ENCODE measurements at places on chromosomes 7 and 10.

- no peak for DNase-seq
Measured at GRCh38 chr10:24579906-24580305, 143.8 kb downstream of the ARHGAP21 start.

GRCh38 chr10:22810643-22811465 lies 96.5 kb upstream of the PIP4K2A start:
- DNase-seq, result no peak

- no peak for DNase-seq
Measured at GRCh38 chr10:11673346-11674280, 62.2 kb upstream of the USP6NL start.

DNA sequence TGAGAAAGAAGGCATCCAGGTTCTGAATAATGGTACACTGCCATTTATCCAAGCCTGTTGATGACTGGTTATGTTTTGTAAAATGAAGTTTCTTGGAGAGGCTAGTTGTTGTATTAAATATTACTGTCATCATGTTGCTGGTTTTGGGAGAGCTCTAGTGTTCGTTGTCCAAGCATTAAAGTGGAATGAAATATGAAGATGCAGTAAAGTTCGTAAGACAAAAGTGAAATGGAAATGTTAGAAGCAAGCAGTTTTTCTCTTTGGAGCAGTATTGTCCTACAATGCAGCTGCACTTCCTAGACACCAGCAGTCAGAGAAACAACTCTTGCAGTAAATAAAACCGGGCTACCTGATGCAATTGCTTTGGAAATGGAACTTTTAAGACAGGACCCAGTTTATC lies 156.8 kb upstream of the FZD1 start:
- no peak for DNase-seq

DNA sequence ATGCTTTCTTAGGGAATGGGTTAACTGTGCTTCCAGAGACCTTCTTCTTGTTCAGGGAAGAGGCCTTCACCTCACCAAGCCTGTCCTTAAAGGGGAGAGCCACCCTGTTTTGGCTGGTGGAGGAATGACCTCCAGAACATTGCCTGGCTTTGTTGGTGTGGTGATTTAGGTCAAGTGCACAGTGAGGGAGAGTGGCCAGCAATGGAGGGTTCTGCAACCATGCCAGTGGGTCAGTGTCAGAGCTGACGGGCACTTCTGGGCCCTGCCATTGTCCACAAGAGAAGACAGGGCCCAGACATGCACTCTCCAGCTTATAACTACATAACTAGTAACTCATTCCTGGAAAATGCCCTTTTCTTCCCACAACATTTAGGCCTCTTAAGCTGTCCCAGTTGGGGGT lies 238.5 kb upstream of the AKR1E2 start:
- no peak for DNase-seq

GRCh38 chr10:110859206-110859972 lies 12.3 kb upstream of the PDCD4 start:
- no peak for DNase-seq

DNA sequence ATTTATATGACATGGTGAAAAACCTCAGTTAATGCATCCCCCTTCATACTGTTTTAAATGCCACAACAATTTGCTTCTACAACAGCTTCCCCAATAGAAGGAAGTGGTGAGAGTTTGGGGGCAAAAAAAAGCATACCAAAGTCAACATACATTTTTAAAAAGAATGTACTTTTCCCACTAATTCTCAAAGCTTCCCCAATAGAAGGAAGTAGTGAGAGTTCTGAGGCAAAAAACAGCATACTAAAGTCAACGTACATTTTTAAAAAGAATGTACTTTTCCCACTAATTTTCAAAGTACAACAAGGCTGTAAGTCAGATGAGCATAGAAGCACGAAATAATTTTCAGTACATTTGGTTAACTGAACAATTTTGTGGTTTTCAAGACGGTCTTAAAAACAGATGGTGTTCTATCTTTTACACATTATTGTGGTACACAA lies 24.0 kb downstream of the WASL start:
- DNase-seq, result no peak

- no peak for DNase-seq
Measured at GRCh38 chr10:124921261-124921660, 20.7 kb upstream of the ZRANB1 start.

DNA sequence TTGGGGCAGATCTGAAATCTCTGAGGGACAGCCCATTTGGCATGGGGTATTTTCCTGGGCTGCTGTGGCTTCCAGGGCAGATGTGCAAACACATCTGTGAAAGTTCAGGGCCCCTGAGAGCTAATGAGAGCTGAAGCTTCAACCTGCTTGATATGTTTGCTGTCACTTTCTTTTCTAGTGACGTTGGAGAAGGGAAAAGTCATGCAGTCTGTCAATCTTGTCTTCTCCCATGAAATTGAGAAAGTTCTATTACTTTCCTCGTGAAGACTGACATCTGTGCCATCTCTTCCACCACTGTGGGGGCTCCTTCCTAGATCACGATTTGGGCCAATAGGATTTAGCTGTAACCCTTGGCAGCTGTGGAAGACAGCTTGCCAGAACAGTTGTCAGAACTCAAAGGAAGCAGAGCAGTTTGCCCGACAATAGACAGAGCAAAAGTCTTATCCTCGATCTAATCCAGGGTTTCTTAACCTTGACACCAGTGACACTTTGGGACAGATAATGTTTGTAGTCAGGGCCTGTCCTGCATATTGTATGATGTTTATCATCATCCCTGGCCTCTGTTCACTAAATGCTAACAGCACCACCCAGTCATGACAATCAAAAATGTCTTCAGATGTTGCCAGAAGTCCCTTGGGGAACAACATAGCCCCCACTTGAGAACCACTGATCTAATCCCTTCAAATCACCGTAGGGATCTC lies 586.5 kb downstream of the LRMDA start:
- no peak for DNase-seq

DNA sequence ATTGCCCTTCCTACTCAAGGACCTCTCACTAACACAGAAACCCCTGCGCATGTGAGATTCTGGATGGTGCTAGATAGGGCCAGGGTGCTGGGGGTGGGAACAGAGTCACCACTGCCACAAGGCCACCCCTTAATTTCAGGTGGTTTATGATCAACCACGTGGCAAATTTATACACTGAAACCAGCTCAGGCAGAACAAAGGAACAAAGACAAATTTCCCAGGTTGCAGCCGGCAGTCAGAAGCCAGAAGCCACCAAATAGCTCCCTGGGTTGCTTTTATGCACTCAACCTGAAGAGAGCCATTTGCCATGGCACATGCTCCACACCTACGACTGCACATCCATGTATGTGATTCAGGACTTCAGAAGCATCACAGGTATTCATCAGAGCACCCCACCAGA lies 2.5 kb downstream of the VOPP1 start:
- no peak for DNase-seq

DNA sequence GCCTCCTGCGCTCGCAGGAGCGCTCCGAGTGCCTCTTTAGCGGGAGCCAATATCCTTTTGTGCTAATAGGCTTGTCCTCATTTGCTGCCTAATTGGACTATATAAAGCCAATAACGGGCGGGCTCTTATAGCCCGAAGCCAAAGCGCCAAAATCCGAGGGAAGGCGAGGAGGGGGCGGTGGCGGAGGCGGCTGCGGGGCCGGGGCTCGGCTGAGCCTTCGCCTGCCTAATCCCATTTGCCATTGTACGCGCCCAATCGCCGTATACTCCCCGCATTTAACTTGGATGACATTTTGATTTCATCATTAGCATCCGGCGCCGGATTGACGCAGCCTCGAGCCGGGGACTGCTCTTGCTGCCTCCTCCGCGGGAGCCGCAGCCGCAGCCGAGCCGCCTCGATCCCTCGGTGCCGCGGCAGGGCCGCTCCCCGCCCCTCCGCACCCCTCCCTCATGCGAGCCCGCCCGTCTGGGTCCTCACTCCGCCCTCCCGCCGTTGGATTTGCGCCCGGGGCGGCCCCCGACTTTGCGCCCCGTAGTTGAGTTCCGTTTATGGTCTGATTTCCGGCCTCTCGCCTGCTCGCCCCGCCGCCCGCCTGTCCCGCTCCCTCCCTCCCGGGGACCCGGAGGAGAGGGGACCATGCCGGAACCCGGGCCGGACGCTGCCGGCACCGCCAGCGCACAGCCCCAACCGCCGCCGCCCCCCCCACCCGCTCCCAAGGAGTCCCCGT lies at the start of gene HMX3:
Gene HMX3, plus strand, starts transcription at position 556 of the 727 bp plus-strand sequence. Its CDS starts 81 bp downstream, at position 637.
- DNase-seq, result no peak

DNA sequence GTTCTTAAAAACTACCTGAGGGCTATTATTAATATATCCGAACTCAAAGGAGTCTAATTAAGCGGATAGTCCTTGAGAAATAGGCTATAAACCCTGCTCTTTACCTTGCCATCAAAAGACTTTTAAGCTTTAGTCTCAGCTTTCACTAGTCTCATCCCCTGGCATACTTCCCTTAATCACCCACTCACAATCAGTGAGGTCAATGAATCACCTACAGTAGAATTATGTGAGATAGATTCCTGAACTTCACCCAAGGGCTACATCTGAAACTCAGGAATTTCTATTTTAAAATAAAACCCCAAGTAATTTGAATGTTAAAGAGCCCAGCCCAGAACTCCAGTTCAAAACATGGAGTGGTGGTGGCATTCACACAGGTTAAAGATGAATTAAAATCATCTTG lies 108.7 kb downstream of the ETV1 start:
- no peak for DNase-seq

GRCh38 chr10:34687434-34688210 lies 127.5 kb downstream of the PARD3 start:
- no peak for DNase-seq

GRCh38 chr7:51279391-51280023 lies 37.1 kb downstream of the COBL start:
- DNase-seq, result no peak

DNA sequence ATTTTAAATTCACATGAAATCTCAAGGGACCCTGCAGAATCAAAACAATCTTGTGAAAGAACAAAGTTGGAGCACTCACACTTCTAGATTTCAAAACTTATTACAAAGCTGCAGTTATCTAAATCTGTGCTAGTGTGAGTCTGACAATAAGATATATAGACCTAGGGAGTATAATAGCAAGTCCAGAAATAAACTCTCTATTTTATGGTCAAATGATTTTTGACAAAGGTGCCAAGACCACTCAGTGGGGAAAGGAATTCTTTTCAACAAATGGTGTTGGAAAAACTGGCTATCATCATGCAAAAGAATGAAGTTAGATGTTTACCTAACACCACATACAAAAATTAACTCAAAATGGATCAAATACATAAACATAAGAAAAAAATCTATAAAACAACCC lies 68.2 kb downstream of the TFEC start:
- DNase-seq, result no peak

DNA sequence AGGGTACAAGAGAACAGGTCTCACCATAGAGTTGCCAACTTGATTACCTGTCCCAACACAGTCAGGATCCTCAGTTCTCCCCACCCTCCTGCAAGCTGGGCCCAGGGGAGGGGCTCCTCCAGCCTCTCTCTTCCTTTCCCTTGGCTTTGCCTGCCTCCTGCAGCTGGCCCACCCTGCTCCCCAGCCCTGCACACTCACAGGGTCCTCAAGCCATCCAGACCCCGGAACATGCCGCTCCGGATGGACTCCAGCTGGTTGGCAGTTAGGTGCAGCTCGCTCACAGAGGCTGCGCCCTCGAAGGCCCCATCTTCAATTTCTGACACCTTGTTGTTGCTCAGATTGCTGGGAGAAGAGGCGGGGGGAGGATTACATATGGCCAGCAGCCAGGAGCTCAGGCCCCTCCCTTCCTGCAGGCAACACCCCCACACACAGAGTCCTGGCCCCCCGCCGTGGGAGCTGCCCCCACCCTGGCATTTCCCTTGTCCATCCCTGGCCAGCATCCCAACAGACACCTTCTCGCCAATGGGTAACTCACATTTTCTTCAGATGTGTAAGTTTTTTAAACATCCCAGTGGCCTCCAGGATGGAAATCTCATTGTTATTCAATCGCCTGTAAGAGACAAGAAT lies 139.2 kb downstream of the SLIT1 start:
- no peak for DNase-seq

DNA sequence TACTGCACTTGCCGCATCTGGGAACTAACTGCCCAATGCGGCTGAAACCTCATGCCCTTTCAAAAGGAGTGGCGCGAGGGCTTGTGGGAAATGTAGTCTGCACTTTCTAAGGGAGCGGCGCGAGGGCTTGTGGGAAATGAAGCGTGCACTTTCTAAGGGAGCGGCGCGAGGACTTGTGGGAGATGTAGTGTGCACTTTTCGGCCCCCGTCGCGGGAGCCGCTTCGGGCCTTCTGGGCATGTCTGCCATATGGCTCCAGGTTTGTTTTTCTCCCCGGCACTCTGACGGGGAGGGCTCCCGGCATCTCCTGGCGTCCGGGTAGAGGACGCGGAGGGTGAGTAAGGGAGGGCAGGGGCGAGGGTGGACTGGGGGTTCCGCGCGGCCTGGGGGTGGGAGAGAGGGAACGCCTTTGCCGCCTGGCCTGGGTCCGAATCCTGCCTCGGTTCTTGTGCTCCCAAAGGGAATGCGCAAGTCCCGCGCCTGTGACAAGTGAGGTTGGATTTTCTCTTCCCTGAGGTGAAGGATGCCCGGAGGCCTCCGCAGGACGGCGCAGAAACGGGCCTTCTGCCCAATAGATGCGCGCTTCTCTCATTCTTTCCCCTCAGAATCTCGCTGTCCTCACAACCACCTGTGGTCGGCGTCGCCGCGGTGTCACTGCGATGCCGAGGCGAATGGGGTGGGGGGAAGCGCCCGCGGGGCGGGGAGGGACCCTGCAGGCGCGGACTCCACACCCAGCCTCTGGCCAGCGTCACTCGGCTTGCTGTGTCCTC lies at the start of gene ZNF37A:
Gene ZNF37A, plus strand, starts transcription at position 180 of the 769 bp plus-strand sequence. CDS start 2,281 bp downstream, outside the sequence.
- DNase-seq, result peak; percentile 80

- no peak for DNase-seq
Measured at GRCh38 chr7:48419401-48419800, 248.1 kb downstream of the ABCA13 start.

DNA sequence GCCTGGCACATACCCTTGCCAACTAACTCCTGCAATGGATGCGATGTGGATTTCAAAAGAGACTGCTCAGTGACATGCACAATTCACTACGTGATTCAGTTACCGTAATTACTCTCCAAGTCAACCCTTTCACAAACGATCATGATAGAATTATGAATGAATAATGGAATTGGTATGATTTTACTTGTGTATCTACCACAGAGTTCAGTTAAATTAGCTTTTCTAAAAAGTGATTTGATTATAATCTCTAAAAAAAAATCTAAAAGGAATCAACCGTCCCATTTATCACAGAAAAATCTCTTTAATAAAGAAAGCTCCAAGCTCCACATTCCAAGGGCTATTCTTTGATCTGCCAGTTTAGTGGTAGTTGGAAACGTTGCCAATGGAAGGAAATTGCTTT lies 30.4 kb upstream of the RSU1 start:
- DNase-seq, result no peak

- no peak for DNase-seq
Measured at GRCh38 chr7:55099821-55100543, 81.2 kb downstream of the EGFR start.

DNA sequence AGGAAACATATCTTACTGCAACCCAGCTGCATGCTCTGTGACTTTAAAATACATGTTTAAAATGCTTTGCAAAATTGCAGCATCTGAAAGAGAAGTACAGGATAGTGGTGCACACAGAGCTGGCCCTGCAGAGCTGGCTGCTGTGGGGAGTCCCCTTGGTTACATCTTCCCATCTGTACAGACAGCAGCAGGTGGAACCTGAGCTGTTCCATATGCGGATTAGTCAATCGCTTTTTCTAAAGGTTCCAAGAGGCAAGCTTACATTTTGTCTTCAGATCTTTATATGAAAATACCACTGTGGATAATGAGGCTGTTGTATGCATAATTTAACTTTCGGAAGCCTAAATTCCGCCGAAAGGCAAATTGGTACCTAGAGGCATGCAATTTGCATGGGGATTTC lies 444.1 kb downstream of the NRG3 start:
- no peak for DNase-seq

- no peak for DNase-seq
Measured at GRCh38 chr10:30447125-30447799, 13.3 kb downstream of the MAP3K8 start.

GRCh38 chr10:49627038-49627437 lies 13.2 kb downstream of the CHAT start:
- DNase-seq, result no peak
